T-helper 2 cell (primary cell): ENCODE measurements at places on chromosomes 12 and 14.
A peak's percentile ranks its signal among the peaks of the same experiment; 100 is the strongest.

DNA sequence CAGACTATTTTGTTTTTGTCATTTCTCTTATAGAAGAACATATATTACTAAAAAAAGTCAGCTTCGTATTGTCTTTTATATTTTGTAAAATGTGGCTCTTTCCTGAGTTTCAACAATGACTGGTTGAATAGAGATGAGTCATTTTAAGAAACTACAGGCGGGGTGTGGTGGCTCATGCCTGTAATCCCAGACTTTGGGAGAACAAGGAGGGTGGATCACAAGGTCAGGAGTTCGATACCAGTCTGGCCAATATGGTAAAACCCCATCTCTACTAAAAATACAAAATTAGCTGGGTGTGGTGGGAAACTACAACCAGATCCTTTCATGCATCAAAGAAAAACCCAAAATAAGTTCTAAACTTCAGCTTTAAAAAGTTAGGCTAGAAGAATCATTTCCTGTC, 28.8 kb downstream of the HECTD4 start:
- DNase-seq = no peak

DNA sequence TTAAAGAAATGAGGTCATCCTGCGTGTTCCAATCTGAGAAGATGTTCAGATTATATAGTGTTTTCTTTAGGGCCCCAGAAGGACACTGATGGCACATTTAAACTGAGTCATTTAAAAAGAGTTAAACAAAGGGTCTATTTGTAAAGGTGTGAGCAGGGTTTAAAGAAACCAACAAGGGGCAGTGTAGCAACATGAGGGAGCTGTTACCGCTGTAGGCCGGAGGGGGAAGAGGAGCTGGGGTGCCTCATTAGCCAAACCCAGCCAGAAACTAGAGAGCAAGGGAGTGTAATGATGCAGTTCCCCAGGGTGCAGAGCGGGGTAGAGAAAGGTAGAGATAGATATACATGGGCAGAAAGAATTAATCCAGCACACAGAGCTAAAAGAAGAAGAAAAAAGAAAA, 160.4 kb downstream of the TBX5 start:
- DNase-seq = no peak

- DNase-seq = no peak
Measured at GRCh38 chr12:46523446-46523845, 150.9 kb upstream of the SLC38A2 start.

- no peak for DNase-seq
Measured at GRCh38 chr12:80373666-80374065, 70.4 kb upstream of the PTPRQ start.

- DNase-seq = no peak
Measured at GRCh38 chr12:131015581-131016337, 62.1 kb downstream of the ADGRD1 start.

DNA sequence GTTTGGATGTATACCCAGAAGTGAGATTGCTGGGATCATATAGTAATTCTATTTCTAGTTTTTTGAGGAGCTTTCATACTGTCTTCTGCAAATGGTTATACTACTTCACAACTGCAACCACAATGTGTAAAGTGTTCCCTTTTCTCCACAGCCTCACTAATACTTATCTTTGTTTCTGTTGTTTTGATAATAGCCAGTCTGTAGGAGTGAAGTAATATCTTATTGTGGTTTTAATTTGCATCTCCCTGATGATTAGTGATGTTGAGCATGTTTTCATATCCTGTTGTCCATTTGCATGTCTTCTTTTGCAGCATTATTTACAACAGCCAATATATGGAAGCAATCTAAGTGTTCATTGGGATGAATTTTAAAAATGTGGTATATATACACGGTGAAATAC, 29.9 kb downstream of the GABARAPL1 start:
- no peak for DNase-seq

GRCh38 chr12:127480775-127481314, 786.1 kb upstream of the TMEM132C start:
- no peak for DNase-seq

GRCh38 chr12:120901818-120902217, 2.3 kb downstream of the SPPL3 start:
- DNase-seq = no peak

- no peak for DNase-seq
Measured at GRCh38 chr12:91142221-91142631, 30.9 kb upstream of the LUM start.

DNA sequence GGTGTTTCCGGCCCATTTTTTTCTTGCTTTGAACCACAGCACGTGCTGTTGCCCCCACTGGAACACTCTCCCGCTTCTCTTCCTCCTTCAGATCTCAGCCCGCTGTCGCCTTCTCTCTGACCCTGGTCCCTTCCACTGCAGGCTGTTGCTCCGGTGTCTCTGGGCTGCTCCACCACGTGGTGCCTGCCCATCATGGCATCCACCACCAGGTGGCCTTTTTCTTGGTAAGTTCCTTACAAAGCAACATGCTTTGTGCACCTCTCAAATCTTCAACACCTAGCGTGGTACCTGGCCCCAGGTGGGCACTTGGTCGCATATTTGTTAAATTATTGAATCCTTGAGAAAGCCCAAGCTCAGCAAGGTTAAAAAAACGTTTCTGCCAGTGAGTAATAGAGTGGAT, 19.1 kb downstream of the TUNAR start:
- peak; percentile 15 for DNase-seq
